B cell (primary cell): ENCODE measurements at places on chromosomes 12 and 14.

DNA sequence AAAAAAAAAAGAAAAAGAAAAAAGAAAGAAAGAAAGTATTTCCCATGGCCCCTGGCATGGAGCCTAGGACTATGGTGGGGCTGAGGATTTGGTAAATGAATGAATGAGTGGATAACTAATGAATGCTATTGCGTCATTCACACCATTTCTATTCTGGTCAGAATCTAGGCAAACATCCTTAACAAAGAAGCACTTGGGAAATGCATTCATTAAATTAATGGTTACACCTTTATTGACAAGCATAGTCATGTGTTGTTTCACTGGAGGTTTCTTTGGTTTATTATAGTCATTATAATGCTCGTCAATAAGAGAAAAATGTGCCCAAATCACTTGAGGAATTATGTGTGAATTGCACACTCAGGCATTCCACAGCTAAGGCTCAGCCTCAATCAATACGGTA lies 13.6 kb upstream of the AQP2 start:
- no peak for DNase-seq

GRCh38 chr12:59164991-59165718 lies 244.9 kb upstream of the LRIG3 start:
- DNase-seq, result no peak

GRCh38 chr14:98103705-98104104 lies 1168.3 kb downstream of the BCL11B start:
- DNase-seq, result no peak

DNA sequence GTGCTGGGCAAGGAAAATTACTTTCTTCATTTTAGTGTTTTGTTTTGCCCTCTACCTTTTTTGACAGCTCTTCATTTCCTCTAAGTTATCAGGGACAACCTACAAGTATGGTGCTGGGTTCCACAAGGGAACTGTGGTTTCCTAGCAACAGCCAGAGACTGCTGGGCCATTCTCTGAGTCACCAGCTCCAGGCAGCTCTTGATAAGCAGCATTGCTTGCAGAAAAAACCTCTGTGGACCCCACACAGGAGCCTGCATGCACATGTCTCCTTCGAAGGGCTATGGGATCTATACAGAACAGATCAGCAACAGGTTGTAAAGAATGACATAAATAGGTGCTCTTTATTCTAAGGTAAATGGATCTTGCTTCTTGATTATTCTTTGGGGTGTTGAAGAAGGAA lies 81.0 kb upstream of the CCDC196 start:
- DNase-seq, result no peak

- no peak for DNase-seq
Measured at GRCh38 chr14:74582910-74583581, 29.0 kb downstream of the LTBP2 start.

DNA sequence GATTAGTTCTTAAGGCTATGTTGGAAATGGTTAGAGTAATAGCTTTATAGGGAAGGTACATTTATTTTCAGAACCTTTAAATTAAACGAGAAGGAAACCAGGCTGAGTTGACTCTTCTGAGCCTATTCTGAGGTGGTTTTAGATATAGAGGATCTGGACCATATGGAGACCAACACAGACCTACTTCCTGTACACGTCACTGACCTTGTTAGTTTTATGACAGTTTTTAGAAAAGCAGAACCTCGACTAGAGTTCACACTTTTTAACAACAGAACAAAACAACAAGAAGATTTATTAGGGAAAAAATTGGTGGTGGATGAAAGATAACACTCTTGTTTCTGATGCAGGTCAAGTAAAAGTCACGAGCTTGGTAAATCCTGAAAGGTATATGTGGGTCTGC lies 107.1 kb downstream of the NPAS3 start:
- DNase-seq, result no peak

DNA sequence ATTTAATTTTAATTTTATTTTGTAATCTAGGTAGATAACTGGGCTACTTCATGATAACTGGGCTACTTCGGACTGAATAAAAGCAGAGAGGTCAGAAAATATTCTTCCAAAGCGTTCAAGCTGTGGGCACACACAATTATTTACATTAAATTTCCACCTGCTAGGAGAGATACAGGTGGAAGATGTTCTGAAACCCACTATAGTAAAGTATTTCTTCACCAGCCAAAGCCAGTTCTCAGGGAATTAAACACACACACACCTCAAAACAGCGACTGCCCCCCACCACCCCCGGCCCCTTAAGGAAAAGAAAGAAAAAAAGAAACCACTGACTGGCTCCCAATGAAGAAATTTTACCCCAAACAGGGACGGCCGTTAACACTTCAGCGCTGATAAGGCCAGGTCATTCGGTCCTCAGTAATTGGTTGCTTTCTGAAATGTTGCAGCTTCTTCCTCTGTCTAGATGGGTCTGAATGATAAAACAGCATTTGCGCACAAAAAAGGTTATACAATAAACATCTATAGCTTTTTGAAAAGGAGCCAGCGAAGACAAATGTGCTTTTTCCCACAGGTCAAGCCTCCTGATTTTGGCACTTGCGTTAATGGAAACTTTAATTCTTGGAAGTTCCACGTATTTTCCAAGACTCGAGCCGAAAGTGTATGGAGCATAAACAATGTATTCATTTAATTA lies 771 bp upstream of the KCNJ8 start:
- DNase-seq, result no peak

DNA sequence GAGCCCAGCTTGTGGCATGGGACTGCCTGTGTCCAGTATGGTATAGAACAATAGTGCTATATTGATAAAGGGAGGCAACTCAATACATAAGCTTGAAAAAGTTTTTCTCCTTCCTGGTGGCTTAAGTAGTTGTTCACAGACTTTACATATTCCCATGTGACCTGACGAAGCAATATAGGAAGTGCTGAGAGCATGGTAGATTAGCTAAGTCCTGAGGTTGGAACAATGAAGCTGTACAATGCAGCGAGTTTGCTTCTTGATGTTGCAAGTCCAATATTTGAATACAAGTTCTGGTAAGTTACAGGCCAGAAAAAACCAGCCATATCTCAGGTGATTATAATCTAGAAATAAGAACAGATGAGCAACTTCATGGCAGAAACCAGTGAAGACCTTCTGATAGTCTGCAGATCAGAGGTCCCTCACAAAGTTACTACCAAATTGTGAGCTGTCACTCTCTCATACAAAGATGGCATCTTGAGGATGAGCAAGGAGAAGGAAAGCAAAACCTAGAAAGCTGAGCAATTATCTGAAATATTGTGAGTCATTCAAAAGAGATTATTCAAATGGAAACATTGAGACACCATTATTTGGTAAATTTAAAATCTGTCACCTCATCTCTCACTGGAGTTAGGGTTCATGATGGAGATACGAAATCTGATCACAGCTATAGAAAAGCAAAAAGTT lies 72.9 kb upstream of the BTG1 start:
- peak; percentile 54 for DNase-seq

DNA sequence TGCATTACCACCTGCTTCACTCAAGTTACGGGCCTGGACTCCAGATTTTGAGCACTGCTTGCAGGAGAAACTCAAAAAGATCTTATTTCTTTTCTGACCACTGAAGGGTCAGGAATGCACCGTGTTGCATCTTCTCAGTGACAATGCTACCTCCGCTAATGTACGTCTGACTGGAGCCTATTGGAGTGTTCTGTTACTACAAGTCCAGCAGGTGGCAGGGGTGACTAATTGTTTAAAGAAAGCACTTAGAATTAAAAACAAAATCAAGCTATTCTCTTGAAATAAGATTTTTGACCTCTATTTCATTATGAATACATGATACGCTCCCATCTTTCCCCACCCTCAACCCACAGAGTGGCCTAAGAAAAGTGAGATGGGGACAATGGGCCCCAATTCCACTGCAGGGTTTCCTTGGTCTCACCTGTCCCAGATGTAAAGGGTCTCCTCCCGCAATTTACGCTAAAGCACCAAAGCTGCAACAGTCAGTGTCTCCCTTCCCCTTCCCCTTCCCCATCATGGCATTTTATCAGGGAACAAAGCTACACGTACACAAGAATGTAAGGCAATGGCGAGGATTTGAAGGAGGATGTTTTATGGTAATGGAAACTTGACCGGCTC lies 2.2 kb downstream of the TBPL2 start:
- peak; percentile 22 for DNase-seq

DNA sequence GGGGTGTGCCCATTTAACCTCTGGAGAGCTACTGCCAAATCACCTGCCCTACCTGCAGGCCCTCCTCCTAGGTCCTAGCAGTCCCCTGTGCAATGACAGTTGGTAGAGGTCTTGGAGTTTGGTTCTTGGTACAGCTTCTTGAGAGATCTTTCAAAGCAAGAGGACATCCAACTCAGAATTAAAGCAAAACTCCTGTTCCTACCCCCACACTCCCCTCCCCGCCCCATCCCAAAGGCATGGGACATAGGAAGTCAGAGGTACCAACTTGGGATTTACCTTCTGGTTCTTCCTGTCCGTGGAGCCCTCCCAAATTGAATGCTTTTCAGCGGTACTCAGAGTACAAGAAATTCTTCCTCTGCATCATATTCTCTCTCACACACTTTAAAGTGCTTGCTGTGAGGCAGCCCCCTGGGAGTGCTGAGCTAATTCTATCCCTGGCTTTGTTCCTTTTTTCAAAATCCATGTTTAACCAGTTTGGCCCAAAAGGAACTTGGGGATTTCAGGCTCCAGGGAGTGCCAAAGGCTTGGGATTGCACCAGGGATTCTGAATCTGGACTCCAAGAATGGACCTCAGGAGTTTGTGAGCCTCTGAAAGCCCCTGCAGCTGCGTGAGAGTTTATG lies 40.8 kb downstream of the GALNT16 start:
- no peak for DNase-seq

GRCh38 chr12:22238211-22238610 lies 96.3 kb downstream of the ST8SIA1 start:
- no peak for DNase-seq

DNA sequence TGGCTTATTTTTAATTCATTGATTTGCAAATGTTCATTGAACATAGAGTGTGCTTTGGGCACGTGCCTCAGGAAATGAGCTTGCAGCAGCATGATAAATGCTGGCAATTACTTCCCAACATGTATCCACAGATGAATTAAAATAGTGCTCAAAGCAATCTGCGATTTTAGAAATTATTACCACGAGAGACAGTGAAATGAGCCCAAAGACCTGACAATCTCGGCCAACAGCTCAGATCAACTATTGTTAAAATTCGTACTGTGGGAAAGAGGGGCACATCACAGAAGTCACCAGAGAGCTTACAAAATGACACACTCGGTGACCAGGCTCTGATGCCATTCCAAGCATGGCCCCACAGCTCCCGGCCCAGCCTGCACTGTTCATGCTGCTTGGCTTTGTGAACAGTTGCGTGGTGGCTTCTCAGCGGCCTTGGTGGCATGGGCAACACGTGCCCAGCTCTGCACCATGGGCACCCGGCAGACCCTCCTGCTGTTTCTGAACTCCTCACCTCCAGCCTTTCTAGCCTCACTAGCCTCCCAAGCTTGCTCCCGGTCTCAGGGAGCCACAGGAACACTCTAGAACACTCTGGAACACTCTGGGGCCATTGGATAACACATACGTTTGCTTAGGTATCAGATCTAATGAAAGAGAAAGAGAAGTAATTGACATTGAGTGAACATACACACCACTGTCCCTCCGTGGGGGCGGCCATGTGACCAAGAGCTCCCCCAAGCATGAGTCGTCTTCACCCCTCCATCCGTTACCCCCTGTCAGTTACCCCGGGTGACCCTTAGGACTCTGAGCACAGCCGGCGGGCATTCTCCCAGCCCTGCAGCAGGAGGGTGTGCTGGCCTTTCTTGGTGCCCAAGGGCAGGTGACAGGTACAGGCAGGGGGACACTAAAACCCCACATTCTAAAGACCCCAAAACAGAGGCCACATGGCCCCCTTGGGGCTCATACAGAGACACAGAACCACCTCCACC lies 28.0 kb downstream of the RIMBP2 start:
- DNase-seq, result no peak

GRCh38 chr14:89138846-89139245 lies 278.2 kb downstream of the FOXN3 start:
- no peak for DNase-seq

GRCh38 chr14:28576523-28576922 lies 190.1 kb upstream of the FOXG1 start:
- DNase-seq, result no peak

DNA sequence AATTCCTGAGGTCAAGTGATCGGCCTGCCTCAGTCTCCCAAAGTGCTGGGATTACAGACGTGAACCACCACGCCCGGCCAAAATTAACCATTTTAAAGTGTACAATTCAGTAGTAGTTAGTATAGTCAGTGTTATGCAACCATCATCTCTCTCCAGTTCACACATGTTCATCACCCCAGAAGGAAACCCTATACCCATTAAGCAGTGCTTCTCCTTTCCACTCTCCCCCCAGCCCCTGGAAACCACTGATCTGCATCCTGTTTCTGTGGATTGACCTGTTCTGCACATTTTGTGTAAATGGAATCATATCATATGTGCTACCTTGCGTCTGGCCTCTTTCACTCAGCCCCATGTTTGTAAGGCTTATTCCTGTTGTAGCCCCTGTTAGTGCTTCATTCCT lies 52.2 kb downstream of the PHETA1 start:
- no peak for DNase-seq

DNA sequence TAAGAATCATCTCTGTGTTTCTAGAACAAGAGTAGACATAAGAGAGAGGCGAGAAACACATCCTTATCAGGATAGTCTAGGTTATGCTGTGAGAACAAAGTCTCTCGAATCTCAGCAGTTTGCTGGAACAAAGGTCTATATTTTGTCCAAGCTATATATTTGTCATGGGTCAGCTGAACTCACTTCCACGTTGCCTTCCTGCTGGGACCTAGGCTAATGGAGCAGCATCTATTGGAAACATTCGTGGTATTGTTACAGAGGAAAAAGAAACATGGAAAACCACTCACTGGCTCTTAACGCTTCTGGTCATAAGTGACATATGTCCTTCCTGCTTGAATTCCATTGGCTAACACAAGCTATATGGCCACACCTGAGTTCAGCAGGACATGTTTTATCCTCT lies 112.6 kb upstream of the DYRK2 start:
- no peak for DNase-seq

- DNase-seq, result no peak
Measured at GRCh38 chr12:79706676-79707075, 15.9 kb upstream of the PAWR start.

GRCh38 chr14:73468828-73469375 lies 10.6 kb upstream of the NUMB start:
- DNase-seq, result no peak
